ENCODE measurements at places on chromosomes 4 and X.

GRCh38 chr4:84897516-84897915 lies 69.0 kb downstream of the WDFY3 start:
- no peak for DNase-seq

DNA sequence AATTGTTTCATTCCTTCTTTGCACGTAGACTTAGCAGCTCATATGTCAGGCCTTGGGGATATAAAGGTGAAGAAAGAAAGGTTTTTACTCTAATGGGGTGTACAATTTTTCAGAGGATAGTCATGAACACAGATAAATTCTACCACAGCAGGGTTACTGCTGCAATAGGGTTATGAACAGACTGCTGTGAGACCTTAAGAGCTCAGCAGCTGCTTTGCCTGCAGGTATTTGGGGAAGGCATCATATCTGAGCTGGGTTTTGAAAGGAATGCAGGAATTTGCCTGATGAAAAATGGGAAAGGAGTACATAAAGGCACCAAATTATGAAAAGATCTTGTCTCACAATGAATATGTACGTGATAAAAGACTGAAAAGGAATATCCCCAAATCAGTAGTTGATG lies 128.9 kb downstream of the CEP135 start:
- no peak for DNase-seq

- no peak for DNase-seq
Measured at GRCh38 chrX:13939741-13940597, 89.7 kb downstream of the GEMIN8 start.

DNA sequence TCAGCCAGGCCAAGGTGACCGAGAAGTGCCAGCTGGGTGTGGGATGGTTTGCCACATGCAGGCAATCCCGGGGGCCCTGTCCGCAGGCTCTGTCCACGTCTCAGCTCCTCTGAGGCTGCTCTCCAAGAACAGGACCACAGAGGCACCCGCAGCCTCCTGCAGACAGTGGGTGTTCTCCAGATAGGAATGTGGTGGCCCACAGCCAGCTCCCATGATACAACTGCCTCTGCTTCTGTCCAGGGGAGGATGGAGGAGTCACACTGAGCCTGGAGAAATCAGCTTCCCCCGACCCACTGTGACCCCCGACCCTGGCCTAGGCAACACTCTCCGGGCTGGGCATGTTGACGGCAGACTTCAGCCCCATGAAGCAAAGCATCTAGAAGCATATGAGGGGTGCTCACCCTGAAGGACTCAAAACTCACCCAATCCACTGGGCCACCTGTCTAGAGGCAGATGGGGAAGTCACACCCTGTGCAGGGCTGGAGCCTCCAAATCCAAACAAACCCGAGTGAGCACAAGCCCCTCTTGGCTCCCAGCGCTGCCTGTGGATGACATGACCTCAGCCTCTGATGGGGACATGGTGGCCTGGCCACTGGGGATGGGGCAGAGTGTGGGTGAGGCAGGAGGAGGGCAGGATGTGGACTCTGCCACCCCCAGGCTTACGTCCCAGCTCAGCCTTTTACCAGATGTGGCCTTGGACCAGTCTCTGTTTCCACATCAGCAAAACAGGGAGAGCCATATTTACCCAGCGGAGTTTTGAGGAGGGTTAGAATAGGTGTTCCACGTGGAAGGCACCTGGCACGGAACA lies 102.3 kb downstream of the PSAPL1 start:
- DNase-seq: no peak

DNA sequence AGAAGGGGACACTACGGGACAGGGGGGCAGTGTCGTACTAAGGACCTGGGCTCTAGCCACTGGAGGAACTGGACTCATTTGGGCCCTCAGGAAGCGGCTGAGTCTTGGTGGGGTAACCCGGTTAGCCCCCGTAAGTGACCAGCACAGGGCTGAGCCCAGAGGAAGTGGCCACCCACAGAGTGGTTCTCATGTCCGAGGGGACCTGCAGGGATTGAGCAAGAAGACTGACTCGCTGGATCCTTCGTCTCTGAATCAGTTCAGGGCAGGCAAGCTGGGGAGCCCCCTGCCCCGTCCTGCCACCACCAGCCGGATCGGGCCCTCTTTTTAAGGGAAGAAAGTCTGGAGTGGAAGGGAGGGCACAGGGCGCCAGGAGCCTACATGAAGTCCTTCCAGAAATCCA lies 719 bp upstream of the BGN start:
- DNase-seq: no peak

GRCh38 chr4:179582164-179582905 lies 2140.1 kb upstream of the AGA start:
- no peak for DNase-seq

DNA sequence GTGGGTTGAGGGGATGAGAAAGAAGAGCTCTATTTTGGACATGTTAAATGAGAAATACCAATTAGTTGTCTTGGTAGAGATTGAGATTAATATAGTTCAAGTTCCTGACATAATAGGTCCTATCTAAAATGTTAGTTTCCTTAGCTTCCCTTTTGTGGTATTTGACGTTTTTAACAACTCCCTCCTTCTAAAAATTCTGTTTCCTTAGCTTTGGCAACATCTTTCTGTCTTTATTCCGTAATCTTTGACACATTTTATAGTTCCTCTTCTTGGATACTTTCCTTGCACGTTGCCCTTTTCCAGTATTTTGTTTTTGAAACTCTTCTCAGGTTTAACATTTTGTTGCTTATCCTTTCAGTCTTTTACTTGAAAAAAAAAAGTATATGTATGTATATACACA lies 36.9 kb downstream of the LAMTOR3 start:
- DNase-seq: no peak

DNA sequence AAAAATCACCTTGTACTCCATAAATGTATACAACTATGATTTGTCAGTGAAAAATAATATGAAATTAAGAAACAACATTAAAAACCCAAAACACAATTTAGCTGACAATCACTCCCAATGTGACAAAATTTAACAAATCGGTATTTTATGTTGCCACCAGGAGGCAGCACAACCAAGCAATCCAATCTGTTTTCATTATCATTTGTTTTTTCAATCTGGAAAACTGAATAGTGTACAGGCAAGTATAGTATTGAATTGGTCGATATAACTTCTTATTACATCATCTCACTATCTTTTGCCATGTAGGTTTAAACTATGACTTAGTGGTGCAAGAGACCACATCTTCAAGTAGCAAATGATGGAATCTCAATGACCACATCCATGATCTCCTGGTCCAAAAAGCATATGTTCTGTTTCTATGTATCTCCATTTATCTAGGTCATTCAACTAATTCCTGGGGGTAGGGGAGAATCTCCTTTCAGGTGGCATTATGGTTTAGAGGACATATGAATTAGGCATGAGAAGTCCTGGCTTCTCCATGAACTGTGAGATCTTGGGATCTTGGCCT lies 112.9 kb upstream of the AGA start:
- DNase-seq: no peak

GRCh38 chrX:93695981-93696380 lies 22.0 kb downstream of the FAM133A start:
- no peak for DNase-seq

- no peak for DNase-seq
Measured at GRCh38 chr4:27368781-27369180, 508.1 kb downstream of the STIM2 start.

- DNase-seq: no peak
Measured at GRCh38 chrX:39427492-39427891, 626.2 kb downstream of the MID1IP1 start.

DNA sequence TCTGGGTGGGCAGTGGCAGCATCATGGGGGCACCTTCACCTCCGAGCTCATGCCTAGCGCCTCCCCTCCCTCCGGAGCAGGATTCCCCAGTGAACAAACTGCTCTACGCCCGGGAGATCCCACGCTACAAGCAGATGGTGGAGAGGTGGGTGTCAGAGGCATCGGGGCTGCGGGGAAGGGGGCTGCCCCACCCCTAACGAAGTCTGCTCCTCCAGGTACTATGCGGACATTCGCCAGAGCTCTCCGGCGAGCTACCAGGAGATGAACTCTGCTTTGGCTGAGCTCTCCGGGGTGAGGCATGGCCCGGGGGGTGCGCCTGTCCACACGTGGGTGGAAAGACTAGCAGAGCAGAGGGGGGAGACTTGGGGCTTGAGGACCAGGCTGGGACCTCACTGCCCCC lies 2.7 kb upstream of the SRPK3 start:
- no peak for DNase-seq

DNA sequence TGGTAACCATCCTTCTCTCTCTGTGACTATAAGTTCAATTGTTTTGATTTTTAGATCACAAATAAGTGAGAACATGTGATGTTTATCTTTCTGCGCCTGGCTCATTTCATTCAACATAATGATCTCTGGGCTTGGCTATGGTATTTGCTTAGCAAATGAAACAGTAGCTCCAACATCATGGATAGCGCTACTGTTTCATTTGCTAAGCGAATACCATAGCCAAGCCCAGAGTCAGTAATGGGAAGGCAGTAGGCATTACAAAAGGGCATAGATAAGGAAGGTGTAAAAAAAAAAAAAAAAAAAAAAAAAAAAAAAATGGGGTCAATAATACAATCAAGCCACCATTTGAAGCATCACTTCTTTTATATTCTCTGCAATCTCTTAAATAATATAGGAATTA lies 469.0 kb upstream of the ATOH1 start:
- no peak for DNase-seq

- no peak for DNase-seq
Measured at GRCh38 chr4:180296036-180296599, 1947.1 kb upstream of the TENM3 start.

DNA sequence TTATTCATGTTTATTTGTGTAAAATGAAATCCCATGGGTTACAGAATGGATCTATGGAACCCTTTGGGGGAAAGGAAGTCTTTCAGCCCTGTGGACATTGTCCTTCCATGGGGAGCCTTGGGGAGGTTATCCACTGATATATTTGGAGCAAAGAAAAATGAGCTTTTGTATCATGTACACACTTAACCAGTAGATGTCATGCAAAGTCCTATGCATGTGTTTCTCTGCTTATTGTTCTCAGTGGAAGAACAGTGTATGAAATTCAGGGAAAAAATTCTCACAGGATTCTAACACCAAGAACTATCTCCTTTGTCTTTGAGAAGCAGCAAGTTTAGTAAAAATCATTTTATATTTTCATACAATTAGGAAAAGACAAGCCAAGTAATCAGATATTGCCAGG lies 105.3 kb downstream of the DTHD1 start:
- DNase-seq: no peak

- no peak for DNase-seq
Measured at GRCh38 chr4:67721770-67722597, 21.0 kb upstream of the UBA6 start.

- DNase-seq: no peak
Measured at GRCh38 chr4:1255151-1255550, 6.2 kb upstream of the CTBP1 start.

GRCh38 chrX:1609311-1609710 lies 5.5 kb upstream of the ASMT start:
- no peak for DNase-seq

GRCh38 chrX:103248553-103248952 lies 6.4 kb downstream of the TCEAL8 start:
- DNase-seq: no peak

- DNase-seq: no peak
Measured at GRCh38 chr4:62870451-62870850, 1538.8 kb downstream of the TECRL start.

DNA sequence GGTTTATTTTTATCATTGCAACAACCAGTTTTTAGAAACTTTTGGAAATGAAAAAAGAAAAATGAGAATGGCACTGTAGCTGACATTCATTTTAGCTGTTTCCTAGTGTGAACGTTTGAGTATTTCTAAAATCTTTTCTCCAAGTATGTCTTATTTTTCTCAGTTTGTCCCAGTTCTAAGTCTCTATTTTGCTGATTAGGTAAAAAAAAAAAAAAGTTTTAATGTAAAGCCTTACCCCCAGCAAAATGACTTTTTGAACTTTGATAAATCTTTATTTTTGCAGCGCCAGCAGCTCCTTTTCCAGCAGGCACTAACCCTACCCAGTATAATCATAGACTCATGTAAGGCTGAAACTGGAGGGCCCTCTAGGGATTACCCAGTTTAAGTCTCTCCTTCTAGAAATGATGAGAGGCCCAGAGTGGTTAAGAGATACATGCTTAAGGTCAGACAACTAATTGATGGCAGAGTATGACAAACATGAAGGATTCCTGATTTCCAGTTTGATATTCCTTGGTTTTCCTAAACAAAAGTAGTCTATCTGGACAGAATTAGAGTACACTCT lies 84.3 kb upstream of the SLC4A4 start:
- DNase-seq: no peak

GRCh38 chr4:44660396-44660795 lies 9.0 kb upstream of the YIPF7 start:
- no peak for DNase-seq

GRCh38 chr4:683982-684622 lies 4.8 kb downstream of the SLC49A3 start:
- no peak for DNase-seq

DNA sequence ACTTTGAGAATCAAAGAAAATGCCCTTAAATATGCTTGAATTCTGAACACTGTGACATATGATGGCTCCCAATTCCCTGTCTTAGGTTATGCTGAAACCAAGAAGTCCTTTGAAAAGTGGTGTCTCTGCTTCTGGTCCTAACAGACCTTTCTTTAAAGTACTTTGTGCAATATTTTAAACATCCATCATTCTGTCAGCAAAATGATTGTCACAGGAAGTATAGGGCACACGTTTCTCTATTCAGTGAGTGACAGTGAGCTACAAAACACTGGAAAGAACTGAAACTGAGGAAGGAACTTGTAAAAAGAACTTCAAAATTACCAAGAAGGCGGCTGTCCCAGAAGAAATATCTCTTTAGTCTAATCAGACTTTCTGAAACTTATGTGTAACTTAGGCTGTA lies 12.2 kb upstream of the NUP54 start:
- no peak for DNase-seq

DNA sequence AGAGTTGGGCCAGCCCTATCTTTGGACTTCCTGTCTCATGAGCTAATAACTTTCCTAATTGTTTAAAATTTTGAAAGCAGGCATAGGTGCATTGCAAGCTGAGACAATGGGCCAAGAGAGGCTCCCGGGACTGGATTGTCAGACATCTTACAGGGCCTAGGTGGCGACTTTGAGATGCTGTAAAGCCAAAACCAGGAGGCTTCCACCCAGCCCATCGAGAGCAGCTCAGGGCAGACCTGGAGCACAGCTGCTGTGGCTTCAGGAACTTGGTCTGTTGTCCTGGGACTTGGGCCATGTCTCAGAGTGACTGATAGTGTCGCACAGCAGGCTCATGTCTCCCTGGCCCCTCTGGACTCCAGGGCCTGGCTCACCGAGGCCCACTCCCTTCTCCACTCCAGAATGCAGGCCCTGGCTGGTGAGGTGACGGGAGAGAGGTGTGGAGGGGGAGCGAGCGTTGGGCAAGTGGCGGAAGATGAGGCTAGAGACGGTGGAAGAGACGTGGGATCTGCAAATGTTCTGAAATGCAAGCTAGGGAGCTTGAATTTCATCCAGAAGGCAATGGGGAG lies 24.1 kb upstream of the MTM1 start:
- no peak for DNase-seq

DNA sequence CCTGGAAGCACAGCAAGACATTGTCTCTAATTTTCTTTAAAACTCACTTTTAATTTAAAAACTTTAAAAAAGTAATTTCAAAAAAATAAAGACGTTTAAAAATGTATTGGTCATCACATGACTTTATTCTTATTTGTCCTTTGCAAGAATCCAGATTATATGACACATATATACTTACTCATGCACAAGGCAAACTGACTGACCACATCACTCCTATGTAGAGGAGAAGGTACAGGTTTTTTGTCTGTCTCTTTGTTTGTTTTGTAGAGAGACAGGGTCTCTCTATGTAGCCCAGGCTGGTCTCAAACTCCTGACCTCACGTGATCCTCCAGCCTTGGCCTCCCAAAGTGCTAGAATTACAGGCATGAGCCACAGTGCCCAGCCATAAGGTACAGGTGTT lies 28.6 kb downstream of the MAML3 start:
- no peak for DNase-seq

- peak; percentile 45 for DNase-seq
Measured at GRCh38 chrX:70452143-70452733, 7.6 kb downstream of the DLG3 start.

Measured in activated effector memory CD4-positive, alpha-beta T cell treated with Interleukin-2 at 50 U/mL for 16 hours (primary cell).